Naive thymus-derived CD4-positive, alpha-beta T cell (primary cell): ENCODE measurements at places on chromosomes 2 and 18. TPM values are rescaled to one million over a fixed set of nuclear protein-coding genes. Genes with fewer than 3 reads are reported as not detected.

DNA sequence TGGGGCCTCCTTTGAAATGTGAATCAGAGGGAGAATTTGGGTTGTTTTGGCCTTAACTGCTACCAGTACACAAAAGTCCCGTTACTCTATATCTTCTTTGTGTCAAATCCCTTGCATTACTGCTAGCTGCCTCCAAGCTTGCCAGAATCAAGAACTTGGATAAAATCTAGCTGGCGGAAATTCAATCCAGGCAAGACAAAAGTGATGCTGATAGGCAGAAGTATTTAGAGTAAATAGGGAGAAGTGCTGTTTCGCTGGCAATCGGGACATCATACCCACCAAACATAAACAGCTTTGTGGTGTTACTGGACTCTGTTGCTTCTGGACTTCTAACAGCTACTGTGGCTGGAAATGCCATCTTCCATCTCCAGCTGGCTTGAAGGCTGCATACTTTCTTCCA is 2.5 kb downstream of the IFIH1 start:
- peaks cover 22% of the 10 kb centered on the region for H3K4me1 ChIP-seq
- no peak for DNase-seq
- H3K4me3 ChIP-seq = peak overlapping the region; percentile 5
- H3K36me3 ChIP-seq = no peaks in the 10 kb centered on the region
- H3K27me3 ChIP-seq = no peaks in the 10 kb centered on the region

- no peak overlapping the region for H3K27ac ChIP-seq
- H3K27me3 ChIP-seq = no peaks in the 10 kb centered on the region
- H3K4me1 ChIP-seq = no peaks in the 10 kb centered on the region
- no peaks in the 10 kb centered on the region for H3K36me3 ChIP-seq
These were observed 145.9 kb downstream of the GULP1 start for GRCh38 chr2:188437537-188437936.

DNA sequence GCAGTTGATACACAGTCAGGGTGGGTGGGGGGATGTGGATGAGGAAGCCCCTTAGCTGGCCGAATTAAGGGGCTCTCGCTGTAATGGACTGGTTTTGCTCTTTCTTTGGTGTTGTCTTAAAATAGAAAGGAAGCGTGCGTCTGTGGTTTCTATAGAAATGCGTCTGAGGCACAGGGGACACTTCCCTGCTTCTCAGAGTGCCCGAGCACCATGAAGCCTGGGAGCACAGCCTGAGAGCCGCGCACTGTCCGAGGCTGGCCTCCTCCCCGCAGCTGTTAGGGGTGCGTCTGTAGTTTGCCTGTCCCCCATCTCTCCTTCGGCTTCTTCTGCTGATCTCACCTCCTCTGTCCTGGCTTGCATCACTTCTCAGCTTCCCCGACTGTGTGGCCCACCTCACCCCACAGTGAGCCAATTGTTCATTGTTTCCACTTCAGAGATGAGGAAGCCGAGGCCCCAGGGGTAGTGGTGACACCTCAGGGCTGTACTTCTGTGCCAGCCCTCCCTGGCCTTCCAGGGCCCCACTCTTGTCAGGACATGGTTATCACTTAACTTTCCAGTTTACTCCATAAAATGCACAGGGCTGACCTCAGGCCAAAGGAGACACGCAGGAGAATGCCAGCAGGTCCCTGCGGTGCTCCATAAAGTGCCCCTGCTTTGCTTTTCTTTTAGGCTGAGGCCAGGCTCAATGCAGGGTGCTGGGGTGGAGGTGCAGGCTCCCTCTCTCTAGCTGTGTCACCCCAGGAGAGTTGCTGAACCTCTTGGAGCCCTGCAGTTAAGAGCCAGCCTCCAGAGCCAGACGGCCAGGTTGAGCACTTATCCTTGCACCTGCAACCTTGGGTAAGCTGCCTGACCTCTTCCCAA is 210.6 kb downstream of the SEPTIN10 start:
- no peaks in the 10 kb centered on the region for H3K36me3 ChIP-seq
- no peak overlapping the region for H3K27ac ChIP-seq
- H3K4me3 ChIP-seq = no peak overlapping the region
- no peaks in the 10 kb centered on the region for H3K4me1 ChIP-seq

- H3K4me1 ChIP-seq = no peaks in the 10 kb centered on the region
- no peaks in the 10 kb centered on the region for H3K27me3 ChIP-seq
- H3K27ac ChIP-seq = no peak overlapping the region
- DNase-seq = no peak
- no peak overlapping the region for H3K4me3 ChIP-seq
These were observed 94.8 kb downstream of the FTCDNL1 start for GRCh38 chr2:199756211-199756610.

DNA sequence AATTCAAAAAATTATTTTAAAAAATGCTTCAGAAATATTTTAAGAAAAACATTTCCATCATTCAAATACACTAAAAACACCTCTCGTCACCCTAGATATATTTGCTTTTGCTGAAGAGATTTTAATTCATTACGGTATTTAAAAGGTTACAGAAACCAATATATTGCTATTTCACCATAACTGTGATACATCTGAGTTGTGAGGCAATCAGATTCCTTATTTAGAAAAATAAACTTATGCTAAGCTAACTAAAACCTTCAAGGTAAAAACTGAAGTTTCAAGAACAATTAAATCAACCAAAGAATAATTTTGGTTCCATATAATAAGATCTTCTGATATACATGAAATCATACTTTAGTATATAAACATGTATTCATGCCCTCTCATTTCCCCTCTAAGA is 32.8 kb downstream of the PELI1 start:
- no peak for DNase-seq
- H3K27me3 ChIP-seq = no peaks in the 10 kb centered on the region
- peaks cover 10% of the 10 kb centered on the region for H3K4me1 ChIP-seq

GRCh38 chr18:36771245-36771644 is 57.6 kb downstream of the TPGS2 start:
- no peaks in the 10 kb centered on the region for H3K4me1 ChIP-seq
- DNase-seq = no peak
- no peaks in the 10 kb centered on the region for H3K36me3 ChIP-seq
- H3K4me3 ChIP-seq = no peak overlapping the region
- no peaks in the 10 kb centered on the region for H3K27me3 ChIP-seq
- H3K27ac ChIP-seq = no peak overlapping the region

DNA sequence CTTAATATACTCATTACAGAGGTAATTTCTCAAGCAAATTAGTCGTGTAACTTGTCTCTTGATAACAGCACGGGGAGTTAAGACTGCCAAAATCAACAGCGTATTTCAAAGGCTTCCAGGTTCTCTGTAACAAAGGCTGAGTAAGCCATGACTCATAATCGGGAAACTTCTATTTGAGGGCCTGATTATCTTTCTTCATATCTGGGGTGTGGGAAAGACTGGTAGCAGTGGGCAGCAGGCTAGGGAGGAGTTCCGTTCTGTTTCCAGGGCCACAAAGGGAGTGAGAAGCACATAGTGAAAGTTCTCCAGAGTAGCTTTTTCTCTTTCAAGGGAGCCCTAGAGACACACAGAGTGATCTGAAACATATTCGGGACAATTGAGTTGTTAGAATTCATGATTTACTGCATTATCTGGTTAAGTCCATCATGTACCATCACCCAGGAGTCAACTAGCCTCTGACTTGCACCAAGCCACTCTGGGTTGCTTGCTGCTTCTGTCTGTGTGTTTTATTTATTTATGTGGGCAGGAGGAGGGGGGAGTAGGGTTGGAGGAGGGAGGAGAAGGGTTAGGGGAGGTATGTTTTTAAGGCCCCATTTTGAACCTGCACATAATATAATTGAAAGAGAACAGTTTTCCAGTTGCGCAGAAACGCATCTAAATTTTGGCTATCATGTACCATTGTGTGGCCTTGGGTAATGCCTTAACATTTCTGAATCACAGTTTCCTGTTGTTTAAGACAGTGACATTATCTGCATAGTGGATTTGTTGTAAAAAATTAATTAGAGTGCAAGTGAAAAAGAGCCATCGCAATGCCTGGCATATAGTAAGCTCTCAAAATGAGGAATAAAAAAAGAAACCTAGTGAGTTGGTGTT is 80.5 kb upstream of the ITPRID2 start:
- H3K27ac ChIP-seq = no peak overlapping the region
- H3K4me1 ChIP-seq = no peaks in the 10 kb centered on the region
- H3K36me3 ChIP-seq = no peaks in the 10 kb centered on the region
- no peaks in the 10 kb centered on the region for H3K27me3 ChIP-seq

GRCh38 chr2:70261501-70261900 is 3.6 kb downstream of the PCYOX1 start:
- no peaks in the 10 kb centered on the region for H3K27me3 ChIP-seq
- H3K4me3 ChIP-seq = no peak overlapping the region
- peaks cover 36% of the 10 kb centered on the region for H3K36me3 ChIP-seq
- no peak overlapping the region for H3K27ac ChIP-seq
- no peak for DNase-seq

- H3K36me3 ChIP-seq = no peaks in the 10 kb centered on the region
- H3K4me3 ChIP-seq = no peak overlapping the region
- H3K27ac ChIP-seq = no peak overlapping the region
- no peaks in the 10 kb centered on the region for H3K4me1 ChIP-seq
- DNase-seq = no peak
These were observed 75.1 kb downstream of the SH3BP4 start for GRCh38 chr2:235026649-235027557.

XDH gene
- total RNA-seq = not detected

ASB18 gene
- not detected for total RNA-seq

RAMP1 gene
- 1.1 TPM for total RNA-seq

DCDC2C gene
- total RNA-seq = not detected in 2 replicates

EGR4 gene
- total RNA-seq = not detected

EDAR gene
- 21.6 TPM for total RNA-seq

KCNJ3 gene
- total RNA-seq = not detected

TRIB2 gene
- total RNA-seq = 125 TPM
